COR-L47 (cell line): ENCODE measurements at places on chromosomes 1 and 21.

GRCh38 chr1:178405137-178405536 is 91.6 kb downstream of the CLEC20A start:
- no peak for DNase-seq

DNA sequence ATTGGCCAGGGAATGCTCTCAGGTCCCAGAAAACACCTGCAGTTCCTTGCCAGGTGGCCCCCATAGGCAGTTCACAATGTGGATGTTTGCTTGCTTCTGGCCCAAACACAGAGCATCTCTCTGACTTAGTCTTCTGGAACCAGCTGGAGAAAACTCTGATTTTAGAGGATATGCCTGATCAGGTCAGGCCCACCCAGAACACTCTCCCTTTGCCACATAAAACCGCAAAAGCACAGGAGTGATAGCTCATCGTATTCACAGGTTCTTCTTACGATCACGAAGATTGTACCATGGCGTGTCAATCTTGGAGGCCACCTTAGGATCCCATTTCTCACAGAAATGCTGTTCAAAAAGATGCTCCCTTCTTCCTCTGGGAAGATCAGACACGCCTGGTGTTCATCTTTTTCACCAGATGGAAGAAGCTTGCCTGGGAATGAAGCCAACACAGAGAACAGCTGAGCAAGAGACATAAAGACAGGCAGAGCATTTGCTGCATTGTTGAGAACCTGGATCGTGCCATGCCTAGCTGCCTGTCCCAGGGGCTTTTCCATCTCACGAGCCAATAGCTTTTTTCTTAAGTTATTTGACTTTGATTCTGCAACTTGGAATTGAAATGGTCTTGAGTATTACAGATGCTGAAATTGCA is 11.6 kb upstream of the CD247 start:
- DNase-seq = no peak

GRCh38 chr1:159925719-159926078 is 392 bp upstream of the TAGLN2 start:
- DNase-seq = no peak

DNA sequence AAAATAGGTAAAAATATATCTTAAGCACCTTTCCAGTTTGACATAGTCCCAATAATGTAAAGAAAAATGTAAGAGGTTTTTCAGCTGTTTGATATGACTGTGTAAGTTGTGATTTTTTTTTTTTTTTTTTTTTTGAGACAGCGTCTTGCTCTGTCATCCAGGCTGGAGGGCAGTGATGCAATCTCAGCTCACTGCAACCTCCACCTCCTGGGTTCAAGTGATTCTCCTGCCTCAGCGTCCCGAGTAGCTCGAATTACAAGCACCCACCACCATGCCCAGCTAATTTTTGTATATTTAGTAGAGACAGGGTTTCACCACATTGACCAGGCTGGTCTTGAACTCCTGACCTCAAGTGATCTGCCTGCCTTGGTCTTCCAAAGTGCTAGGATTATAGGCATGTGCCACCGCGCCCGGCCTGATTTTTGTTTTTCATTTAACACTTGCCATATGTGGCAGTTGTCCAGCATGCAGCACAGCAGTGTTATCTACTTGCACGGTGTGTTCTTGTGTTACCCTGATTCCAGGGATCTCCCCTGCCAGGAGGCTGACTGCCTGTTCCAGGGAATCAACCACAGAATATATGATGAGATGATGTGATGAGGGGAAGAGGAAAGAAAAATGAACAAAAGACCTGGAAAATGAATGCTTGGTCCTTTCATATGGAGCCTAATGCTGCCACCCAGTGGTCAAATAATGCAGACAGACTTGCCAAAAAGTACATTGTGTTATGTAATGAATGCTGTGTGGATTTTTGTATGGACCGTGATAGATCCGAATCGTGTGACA is 79.0 kb downstream of the RAVER2 start:
- DNase-seq = peak; percentile 76
